ENCODE measurements at places on chromosomes 2 and 18.

DNA sequence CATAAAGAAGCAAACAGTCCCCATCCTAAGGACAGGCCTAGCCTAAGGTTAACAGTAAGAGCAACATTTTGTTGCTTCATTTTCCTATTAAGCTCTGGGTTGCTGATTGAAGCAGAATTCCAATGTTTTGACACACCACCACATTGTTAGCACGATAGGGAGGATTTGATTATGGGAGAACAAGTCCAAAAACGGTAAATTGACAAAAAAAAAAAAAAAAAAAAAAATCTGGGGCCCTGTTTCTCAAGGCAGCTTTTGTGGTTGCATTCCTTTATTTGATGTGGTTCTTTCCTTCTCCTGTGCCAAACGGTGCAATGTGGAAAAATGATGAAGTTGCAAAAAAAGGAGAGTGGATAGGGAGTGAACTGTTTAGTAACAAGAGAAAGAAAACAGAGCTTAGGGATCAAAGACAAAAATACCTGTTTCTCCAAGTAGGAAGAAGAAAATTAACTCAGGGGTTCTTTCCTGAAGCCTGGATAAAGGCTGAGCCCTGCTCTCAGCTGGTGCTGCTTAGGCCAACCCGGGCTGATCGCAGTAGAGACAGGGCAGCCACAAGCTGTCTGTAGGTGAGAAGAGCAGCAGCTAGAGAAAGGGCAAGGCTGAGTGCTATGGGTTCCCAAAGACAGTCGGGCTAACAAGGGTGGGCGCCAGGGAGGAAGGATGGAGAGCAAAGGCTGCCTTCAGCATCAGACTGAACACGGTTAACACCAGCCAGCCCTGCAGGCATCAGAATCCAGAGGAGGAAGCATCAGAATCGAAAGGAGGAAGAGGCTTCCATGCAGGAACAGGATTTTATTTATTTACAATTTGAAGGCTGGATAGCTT is 167.8 kb upstream of the FOSL2 start:
- DNase-seq: no peak

- no peak for DNase-seq
Measured at GRCh38 chr2:229562472-229563127, 151.8 kb downstream of the DNER start.

DNA sequence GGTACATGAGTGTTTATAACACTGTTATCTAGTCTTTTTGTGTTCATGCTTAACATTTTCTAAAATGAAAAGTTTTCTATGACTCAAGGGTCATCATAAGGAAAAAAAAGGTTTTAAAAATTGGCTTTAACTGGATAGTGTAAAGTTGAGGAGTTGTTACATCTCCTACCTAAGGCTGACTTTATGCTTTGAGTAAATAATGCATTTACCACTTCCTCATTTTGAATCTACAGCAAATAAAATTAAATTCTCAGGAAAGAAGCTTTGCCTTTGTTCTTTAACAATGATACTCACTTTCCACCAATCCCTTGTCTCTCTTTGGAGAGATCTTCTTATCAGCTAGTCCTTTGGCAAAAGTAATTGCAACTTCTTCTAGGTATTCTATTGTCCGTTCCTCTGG is 29.7 kb downstream of the HADHA start:
- no peak for DNase-seq

GRCh38 chr2:205765151-205765550 is 82.8 kb downstream of the NRP2 start:
- no peak for DNase-seq

DNA sequence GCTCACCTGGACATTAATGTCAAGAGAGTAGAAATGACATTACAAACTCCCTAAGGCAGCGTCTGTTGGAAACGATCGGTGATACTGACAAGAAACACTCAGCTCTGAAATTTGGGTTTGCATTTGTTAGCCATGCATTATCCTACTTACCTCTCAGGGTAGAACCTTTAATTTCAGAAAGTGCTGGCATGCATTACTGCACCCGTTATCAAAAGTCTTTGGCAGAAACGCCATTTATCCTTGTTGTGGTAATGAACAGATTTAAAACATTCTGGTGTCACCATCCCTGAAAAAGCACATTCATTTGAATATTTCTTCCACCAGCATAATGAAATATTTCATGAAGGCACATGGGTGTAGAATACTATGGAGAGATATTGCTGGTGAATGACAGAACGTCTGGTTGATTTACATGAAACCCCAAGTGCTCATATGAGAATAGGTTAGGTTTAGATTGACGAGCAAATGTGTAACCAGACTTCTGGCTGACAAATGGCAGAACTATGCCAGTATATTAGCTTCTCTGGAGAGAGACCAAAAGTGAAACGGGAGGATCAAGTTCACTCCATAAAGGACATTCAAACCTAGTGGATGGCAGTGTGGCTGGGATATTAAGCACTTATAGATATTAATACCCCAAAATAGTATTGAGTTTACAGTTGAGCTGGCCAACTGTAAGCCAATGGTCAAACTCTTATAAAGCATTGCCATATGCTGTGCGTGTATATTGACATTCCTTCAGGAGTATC is 53.5 kb upstream of the ITGB6 start:
- no peak for DNase-seq

DNA sequence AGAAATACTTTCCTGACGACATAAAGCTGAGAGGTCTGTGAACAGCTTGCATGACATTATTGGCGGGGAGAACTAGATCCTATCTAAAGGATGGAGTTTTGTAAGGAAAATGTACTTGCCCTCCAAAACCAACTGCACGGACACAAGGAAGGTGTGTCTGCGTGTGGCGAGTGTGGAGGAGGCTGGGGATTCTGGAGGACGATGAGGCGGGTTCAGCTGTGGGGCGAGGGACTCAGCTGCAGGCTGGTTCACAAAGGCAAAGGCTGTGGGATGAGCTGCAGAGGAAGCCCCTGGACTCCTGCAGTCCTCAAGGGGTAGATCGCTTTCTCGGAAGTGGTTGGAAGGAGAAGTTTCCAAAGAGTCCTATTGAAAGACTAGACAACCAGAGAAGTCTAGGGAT is 48.2 kb downstream of the ACKR3 start:
- DNase-seq: no peak

Measured in omental fat pad (tissue), 4 donors.